ENCODE measurements at places on chromosomes 16 and 17. TPM values are rescaled to one million over a fixed set of nuclear protein-coding genes. Genes with fewer than 3 reads are reported as not detected.

MYOCD gene
- 0.23 TPM for total RNA-seq

TPSD1 gene
- not detected for total RNA-seq

CTRL gene
- 624 TPM for total RNA-seq

MMP2 gene
- total RNA-seq, result 108 TPM

HBA2 gene
- total RNA-seq, result 4.9 TPM

NUP88 gene
- 23.4 TPM for total RNA-seq

HAP1 gene
- 0.13 TPM for total RNA-seq

SPATA22 gene
- not detected for total RNA-seq

PMFBP1 gene
- 2.4 TPM for total RNA-seq

TRIM65 gene
- total RNA-seq, result 13.1 TPM

DNA sequence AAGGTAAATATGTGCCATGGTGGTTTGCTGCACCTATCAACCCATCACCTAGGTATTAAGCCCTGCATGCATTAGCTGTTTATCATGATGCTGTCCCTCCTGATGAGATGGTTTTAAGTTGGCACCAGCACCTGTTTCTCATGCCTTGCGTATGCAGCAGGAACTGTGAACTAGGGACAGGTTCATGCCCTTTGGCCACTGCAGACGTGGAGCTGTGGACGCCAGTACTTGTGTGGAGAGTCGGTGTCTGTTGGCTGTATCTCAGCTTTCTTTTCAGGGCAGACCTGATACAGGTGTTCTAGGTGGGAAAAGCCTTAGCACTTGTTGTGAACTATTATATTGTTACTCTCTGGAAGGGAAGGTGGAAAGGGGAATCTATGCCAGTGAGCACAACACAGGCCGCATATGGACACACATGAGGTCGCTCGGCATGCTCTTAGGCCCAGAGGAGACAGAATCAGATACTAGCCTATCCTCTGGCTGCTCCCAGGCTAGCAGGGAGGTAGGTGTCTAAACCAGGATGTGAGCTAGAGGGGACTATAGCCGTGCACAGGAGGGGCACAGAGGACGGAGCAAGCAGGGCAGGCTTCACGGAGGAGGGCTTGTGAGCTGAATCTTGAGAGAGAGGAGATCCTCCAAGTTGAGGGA is 22.5 kb downstream of the MSI2 start:
- no peak for DNase-seq
- no peak overlapping the region for H3K4me3 ChIP-seq

GRCh38 chr16:85202631-85203461 is 90.6 kb upstream of the CIBAR2 start:
- no peaks in the 10 kb centered on the region for H3K27me3 ChIP-seq
- H3K27ac ChIP-seq, result peak overlapping the region; percentile 82
- H3K4me3 ChIP-seq, result no peak overlapping the region
- no peaks in the 10 kb centered on the region for H3K36me3 ChIP-seq
- H3K4me1 ChIP-seq, result peaks cover 32% of the 10 kb centered on the region

DNA sequence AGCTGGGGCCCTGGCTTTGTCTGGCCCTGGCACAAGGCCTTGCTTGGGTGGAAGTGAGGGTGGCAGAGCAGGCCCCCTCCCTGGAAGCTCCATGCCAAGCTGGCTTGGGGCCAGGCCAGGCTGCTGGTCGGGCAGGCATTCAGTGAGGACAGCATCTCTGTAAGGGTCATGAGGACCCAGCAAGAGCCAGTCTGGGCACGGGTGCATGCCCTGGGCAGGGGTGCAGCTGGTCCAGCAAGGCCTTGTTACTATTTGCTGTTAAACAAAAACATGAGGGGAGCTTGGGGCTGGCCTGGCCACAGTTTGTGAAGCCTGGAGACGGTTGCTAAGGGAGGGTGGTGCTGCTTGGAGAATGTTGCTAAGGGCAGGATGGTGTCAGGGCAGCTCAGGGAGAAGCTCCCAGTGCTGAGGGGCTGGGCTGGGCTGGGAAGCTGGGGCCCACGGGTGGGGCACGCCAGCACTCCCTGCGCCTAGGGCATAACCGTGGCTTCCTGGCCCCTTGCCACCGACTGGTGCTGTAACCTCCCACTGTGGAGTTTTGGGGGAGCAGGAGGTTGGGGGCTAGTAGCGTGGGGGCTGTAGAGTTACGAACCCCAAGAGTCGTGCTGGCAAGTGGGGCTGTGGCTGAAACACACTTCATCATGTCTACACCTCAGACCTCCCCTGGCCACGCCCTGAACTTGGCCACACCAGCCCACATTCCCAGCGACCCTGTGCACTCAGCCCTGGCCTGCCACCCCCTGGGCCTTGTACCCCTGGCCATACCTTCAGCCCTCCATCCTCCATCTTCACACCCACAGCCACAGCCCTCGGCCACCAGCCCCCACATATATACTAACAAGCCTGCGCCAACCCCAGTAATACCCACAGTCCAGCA is 1.6 kb downstream of the TPPP3 start:
- no peaks in the 10 kb centered on the region for H3K27me3 ChIP-seq
- H3K4me1 ChIP-seq, result peaks cover 16% of the 10 kb centered on the region
- DNase-seq, result peak; percentile 24
- H3K36me3 ChIP-seq, result no peaks in the 10 kb centered on the region
- no peak overlapping the region for H3K27ac ChIP-seq

- DNase-seq, result no peak
- H3K27me3 ChIP-seq, result no peaks in the 10 kb centered on the region
- H3K4me3 ChIP-seq, result no peak overlapping the region
- H3K36me3 ChIP-seq, result no peaks in the 10 kb centered on the region
- H3K4me1 ChIP-seq, result no peaks in the 10 kb centered on the region
Measured at GRCh38 chr17:37506678-37507077, 17.0 kb downstream of the DUSP14 start.

- no peaks in the 10 kb centered on the region for H3K36me3 ChIP-seq
- no peak overlapping the region for H3K4me3 ChIP-seq
- H3K27me3 ChIP-seq, result no peaks in the 10 kb centered on the region
- H3K4me1 ChIP-seq, result peaks cover 4% of the 10 kb centered on the region
- no peak overlapping the region for H3K27ac ChIP-seq
Measured at GRCh38 chr17:77317091-77317750, 176.5 kb downstream of the SEC14L1 start.

DNA sequence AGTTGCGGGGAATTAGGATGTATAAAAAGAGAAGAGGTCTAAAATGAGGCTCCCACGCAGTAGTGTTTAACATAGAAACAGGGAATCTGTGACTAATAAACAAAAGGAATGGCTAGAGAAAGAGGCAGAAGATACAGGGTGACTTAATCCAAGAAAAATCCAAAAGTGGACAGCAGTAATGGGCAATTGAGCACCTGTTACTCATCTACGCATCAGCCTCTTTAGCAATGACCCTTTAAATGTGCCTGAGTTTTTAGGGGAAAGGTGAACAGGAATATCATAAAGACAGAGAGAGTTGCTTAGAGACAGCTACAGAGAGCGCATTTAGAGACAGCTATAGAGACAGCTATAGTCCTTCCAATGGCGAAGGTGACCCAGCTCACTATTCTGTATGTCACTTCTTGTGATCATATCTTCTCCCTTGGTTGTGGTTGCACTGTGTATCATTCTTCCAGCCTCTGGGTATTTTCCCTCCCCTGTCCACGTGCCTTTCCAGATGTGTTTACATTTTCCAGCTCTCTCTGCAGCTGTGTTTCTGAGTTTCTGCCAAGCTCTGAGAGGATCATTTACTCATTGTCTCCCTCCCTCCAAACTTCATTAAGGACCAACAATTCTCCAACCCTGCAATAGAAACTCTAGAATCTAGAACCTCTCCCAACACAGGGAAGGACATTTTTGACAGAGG is 61.5 kb downstream of the MYOCD start:
- H3K27me3 ChIP-seq, result peaks cover 4% of the 10 kb centered on the region

DNA sequence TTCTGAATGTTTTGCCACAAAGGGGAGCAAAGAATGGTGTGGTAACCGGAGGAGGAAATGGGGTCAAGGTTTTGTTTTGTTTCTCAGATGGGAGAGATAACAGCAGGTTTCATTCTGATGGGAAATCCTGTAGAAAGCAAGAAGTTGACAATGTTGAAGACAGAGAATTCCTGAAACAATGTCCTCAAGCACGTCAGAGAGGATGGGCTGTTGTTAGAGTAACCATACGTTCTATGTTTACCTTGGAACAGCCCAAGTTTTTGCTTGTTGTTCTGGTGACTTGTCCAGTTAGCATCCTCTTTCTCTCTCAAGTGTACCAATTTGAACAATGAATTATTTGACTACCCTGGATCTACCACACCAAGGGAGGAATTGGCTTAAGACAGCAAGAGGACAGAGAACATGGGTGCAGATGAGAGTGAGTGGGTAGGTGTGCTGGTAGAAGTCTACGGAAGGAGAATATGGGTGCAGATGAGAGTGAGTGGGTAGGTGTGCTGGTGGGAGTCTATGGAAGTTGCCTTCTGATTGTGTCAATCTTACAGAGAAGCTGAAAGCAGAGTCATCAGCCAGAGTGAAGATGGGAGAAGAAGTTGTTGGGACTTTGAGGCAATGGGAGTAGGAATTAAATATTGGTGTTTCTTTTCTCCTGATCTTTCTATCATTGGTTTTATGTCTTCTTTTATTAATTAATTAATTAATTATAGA is 14.8 kb upstream of the NSRP1 start:
- H3K27ac ChIP-seq, result no peak overlapping the region
- no peak overlapping the region for H3K4me3 ChIP-seq

DNA sequence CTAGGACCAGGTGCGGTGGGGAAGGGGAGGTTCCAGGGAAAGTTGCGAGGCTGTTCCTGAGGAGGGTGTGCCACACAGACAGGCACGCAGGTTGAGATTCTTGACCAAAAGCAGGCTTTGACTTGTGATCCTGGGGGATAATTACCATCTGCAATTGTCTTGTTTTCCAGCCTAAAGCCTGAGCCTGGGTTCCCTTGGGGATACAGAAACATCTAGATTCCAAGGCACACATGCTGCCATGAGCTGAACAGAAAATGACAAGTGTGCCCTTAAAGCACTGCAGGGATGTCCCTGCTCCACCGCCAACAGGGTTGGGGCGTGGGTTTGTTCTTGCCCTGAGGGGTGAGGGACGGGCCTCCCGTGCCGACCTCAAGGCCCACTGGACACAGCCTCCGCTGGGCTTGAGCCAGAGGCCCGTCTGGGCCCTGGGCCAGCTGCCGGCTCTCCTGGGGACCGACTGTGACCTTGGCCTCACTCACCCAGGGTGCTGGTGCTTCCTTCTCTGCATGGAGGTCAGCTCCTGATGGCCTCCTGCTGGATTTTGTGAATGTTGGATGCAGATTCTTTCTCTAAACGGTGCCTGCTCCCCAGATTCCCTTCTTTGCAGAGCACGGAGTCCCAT is 14.0 kb downstream of the CA5A start:
- H3K4me1 ChIP-seq, result peaks cover 8% of the 10 kb centered on the region
- DNase-seq, result peak; percentile 84
- no peak overlapping the region for H3K27ac ChIP-seq
- no peaks in the 10 kb centered on the region for H3K27me3 ChIP-seq
- H3K4me3 ChIP-seq, result no peak overlapping the region
- no peaks in the 10 kb centered on the region for H3K36me3 ChIP-seq

GRCh38 chr17:79325709-79326430 is 251.2 kb downstream of the ENGASE start:
- H3K36me3 ChIP-seq, result no peaks in the 10 kb centered on the region
- no peak overlapping the region for H3K4me3 ChIP-seq
- no peaks in the 10 kb centered on the region for H3K27me3 ChIP-seq
- no peak overlapping the region for H3K27ac ChIP-seq
- H3K4me1 ChIP-seq, result no peaks in the 10 kb centered on the region

DNA sequence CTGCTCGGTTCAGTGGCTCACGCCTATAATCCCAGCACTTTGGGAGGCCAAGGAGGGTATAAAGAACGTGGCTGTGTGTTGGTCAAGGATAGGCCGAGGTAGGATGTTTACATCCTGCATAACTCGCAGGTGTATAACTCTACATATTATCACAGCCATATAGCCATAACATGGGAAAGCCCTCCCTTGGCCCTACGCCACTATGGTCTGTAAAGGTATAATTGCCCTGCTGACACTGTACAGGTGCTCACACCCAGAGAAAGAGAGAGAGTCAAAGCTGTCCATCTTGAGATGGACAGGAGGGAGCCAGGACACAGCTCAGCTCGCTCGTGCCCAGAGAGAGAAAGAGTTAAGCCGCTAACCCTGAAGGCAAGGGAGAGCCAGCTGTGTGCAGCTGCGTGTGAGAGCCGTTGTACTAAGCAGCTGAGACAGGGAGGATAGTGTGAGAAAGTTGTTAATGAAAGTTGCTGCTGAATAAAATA is 30.4 kb upstream of the DHX8 start:
- H3K27me3 ChIP-seq, result no peaks in the 10 kb centered on the region
- H3K4me1 ChIP-seq, result peaks cover 21% of the 10 kb centered on the region
- H3K4me3 ChIP-seq, result no peak overlapping the region
- DNase-seq, result no peak
- H3K27ac ChIP-seq, result no peak overlapping the region

DNA sequence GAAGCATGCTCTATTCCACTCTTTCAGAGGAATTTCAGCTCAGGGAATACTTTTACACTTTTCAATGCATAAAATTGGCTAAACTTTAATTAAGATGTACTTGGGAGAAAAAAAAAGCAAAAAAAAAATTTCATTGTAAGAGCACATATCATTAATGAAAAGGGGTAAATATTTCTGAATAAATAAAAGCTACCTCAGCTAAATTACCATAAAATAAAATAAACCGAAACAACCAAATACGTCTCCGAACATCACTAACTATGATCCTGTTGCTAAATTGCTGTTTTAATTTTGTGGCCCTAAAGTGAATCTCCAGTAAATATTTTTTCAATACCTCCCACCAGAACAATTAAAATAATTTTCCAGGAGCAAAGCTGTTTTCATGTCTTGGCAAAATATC is 203.7 kb upstream of the KCNJ16 start:
- H3K4me3 ChIP-seq, result no peak overlapping the region
- no peaks in the 10 kb centered on the region for H3K4me1 ChIP-seq
- no peaks in the 10 kb centered on the region for H3K36me3 ChIP-seq
- H3K27ac ChIP-seq, result no peak overlapping the region
- no peaks in the 10 kb centered on the region for H3K27me3 ChIP-seq

GRCh38 chr16:85151603-85152413 is 39.5 kb upstream of the CIBAR2 start:
- H3K36me3 ChIP-seq, result no peaks in the 10 kb centered on the region
- no peak overlapping the region for H3K4me3 ChIP-seq
- peaks cover 5% of the 10 kb centered on the region for H3K4me1 ChIP-seq
- no peaks in the 10 kb centered on the region for H3K27me3 ChIP-seq

- no peak overlapping the region for H3K4me3 ChIP-seq
- no peaks in the 10 kb centered on the region for H3K36me3 ChIP-seq
Measured at GRCh38 chr16:75621170-75621477, 2.0 kb downstream of the ADAT1 start.
